ENCODE measurements at places on chromosomes 12 and 14. TPM values are rescaled to one million over a fixed set of nuclear protein-coding genes. Genes with fewer than 3 reads are reported as not detected.

DNA sequence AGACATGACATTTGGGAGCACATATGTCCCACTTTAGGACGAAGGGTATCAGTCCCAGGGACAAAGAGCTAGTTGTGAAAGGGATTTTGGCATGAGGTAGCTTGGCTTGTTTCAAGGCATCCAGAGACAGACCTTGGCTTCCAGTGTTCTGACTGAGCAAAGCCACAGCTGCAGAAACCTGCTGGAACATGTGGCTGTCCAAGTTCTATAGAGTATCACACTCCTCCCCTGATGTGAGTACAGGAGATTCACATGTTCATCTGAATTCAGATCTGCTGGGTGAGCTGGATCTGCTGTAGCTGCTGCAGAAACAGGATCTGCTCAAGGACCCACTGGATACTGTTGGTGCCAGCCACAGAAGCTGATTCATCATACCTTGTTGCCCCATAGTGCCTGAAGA, 10.1 kb upstream of the C14orf39 start:
- DNase-seq = no peak

DNA sequence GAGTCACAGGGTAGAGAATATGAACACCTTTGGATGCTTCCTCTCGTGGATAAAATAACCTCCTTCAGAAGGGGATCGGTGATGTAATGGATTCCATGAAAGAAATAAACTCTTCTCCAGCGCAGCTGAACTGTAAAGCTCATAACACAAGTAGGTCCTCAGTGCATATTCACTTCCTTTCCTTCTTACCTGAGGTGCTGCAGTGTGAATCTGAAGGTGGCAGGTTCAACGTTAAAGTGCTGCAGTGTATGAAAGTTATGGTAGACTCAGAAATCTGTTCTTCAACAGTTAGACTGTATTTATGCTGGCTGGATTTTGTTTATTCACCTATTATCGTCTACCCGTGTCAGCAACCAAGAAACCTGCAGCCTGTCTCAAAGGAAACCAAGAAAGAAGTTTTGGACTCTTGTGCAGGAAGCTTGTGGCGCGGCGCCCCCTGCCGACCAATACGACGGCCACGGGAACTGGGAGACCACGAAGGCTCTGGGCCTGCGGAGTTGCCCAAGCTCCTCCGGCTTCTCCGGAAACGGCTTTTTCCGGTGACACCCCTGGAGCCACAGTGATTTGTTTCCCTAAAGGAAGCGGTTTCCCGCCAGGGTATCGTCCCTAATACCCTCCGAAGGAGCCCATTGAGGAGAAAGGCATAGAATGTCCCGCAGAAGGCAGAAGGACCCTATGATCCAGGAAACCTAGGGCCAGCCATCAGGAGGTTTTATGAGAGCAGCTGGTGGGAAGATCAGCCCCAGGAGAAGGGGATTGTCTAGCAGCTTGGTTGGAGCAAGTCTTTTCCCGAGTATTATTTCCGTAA, 17.6 kb upstream of the RNASE3 start:
- peak; percentile 60 for DNase-seq

- no peak for DNase-seq
Measured at GRCh38 chr12:59459966-59460660, 135.7 kb upstream of the SLC16A7 start.

DNA sequence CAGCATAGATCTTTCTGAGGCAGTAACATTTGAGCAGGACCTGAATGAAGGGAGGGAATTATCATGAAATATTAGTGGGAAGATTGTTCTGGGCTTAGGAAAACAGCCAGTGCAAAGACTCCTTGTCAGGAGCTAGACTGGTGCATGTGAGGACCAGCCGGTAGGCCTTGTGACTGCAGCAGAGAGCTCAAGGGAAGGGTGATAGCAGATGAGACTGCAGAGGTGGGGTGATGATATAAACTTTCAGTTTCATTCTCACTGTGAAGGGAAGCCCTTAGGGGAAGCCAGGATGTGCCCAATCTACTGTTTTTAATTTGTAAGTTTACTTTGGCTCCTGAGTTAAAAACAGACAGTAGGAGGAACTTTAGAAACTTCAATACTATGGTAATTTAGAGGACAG, 12.4 kb downstream of the IL22 start:
- DNase-seq = no peak

DNA sequence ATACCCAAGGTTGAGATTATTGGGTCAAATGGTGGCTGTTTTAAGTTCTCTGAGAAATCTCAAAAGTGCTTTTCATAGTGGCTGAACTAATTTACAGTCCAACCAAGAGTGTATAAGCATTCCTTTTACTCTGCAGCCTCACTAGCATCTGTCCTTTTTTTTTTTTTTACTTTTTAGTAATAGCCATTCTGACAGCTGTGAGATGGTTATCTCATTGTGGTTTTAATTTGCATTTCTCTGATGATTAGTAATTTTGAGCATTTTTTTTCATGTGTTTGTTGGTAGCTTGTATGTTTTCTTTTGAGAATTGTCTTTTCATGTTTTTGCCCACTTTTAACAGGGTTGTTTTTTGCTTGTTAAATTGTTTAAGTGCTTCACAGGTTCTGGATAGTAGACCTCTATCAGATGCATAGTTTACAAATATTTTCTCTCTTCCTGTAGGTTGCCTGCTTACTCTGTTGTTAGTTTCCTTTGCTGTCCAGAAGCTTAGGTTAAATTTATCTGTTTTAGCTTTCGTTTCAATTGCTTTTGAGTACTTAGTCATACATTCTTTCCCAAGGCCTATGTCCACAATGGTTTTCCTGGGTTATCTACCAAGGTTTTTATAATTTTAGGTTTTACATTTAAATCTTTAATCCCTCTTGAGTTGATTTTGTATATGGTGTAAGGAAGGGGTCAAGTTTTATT, 881.3 kb upstream of the SEL1L start:
- DNase-seq = no peak

GRCh38 chr12:81340910-81341309, 263.0 kb downstream of the ACSS3 start:
- DNase-seq = no peak

DNA sequence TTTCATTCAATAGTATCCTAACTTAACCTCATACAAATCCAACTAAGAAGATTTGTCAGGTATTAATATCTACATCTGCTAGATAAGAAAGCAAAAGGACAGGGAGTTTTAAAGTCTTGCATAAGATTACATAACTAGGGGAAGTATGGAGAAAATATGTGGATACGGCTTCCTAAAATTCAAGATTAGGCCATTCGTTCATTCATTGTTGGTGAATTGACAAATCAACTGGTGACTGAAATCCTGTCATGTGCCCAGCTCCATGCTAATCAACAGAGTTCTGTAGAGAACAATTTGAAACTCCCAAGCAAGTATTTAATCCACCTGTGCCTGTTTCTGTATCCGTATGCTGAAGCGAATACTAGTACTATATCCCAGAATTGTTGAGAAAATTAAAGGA, 260.9 kb upstream of the USP15 start:
- no peak for DNase-seq

DNA sequence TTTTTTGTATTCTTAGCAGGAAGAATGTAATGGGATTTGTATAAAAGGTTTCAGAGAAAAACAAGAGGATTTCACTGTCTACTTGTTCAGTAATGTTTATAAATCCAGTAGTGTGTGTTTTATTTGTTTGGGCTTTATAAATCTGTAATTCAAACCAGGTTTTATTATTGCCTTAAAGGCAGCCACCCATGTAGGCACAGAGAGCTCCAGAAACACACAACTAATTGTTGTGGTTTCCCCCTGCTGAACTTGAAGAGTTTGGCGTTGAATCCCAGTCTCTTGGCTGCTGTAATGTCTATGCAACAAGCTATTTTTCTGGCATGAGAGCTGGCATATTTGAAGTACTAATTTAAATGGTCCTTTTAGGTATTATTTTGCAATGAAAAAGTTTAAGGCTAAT, 63.4 kb upstream of the SLCO1C1 start:
- DNase-seq = no peak

DNA sequence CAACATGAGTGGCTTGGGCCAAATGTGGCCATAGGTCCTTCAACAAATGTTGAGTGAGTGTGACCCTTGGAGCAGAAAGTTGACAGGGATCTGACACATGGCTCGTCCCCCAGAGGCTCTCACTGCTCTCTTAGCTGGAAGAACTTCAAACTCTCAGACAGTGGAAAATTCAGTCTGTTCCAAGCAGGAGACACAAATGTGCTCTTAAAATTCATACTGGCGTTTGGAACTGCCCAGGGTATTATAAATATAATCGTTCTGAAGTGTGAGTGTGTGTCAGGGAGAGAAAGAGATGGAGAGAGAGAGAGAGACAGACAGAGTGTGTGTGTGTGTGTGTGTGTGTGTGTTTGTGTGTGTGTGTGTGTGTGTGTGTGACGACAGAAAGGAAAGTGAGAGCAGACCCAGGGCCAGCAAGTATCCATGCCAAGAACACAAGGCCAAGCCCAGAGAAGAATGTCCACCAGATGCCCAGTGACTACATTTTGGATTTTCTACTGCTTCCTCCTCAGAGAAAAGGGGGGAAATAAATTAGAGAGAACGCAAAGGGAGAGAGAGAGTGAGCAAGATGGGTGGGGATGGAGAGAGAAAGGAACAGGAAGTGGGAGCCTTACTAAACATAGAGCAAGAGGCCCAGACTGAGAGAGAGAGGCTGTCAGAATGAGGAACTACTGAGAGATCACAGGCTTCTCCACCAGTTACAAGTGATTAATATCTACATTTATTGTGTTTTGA, 193.6 kb upstream of the NUDT4 start:
- DNase-seq = peak; percentile 66

GRCh38 chr12:66240096-66240820, 51.2 kb downstream of the IRAK3 start:
- no peak for DNase-seq

DNA sequence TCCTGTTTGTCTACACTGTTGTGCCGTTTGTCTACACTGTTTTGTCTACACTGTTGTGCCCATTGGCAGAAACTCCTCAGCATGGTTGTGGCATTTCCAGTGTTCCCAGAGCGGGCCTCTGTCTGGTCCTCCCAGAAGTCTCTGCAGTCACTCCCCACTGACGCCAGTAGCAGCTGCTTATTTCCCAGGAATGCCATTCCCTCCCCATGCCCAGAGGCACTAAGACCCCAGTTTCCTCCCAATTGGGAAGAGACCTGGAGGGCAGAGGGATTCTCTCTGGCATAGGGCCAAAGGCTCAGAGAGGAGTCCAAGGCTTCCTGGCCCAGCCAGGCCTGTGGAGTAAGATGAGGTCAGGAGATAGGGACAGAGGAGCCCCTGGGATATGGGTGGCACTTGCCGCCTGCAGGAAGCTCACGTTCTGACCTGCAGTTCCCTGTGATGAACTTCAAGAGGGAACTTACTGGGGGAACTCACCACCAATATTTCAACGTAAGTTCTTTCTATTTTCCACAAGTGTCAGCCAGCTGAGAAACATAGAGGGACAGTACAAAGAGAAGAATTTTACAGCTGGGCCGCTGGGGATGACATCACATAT, 69.1 kb downstream of the TNFAIP2 start:
- no peak for DNase-seq

GRCh38 chr12:114703060-114703493, 19.1 kb upstream of the TBX3 start:
- DNase-seq = no peak

DNA sequence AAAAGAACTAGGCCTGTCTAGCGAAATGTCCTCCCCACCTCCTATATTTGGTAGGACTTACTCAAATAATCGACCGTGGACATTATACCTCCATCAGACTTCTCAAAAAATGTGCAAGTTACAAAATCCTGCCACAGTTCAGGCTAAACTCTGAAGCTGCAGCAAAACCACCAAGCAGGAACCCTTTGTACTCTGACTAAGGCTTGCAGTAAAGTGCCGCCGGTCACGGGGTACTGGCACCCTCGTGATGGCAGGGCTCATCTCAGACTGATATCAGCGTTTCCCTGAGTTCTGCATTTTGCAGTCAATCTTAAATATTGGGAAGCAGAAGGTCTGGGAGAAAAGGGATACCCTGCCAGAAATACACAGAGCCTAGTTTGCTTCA, 17.1 kb downstream of the SLC11A2 start:
- DNase-seq = no peak

GRCh38 chr12:32052212-32052713, 54.4 kb upstream of the BICD1 start:
- DNase-seq = no peak

- DNase-seq = no peak
Measured at GRCh38 chr12:53747095-53747494, 4.7 kb downstream of the CISTR start.

GRCh38 chr14:100156776-100157175, 2.7 kb downstream of the DEGS2 start:
- no peak for DNase-seq

GRCh38 chr12:98352835-98353234, 162.6 kb upstream of the TMPO start:
- no peak for DNase-seq

DNA sequence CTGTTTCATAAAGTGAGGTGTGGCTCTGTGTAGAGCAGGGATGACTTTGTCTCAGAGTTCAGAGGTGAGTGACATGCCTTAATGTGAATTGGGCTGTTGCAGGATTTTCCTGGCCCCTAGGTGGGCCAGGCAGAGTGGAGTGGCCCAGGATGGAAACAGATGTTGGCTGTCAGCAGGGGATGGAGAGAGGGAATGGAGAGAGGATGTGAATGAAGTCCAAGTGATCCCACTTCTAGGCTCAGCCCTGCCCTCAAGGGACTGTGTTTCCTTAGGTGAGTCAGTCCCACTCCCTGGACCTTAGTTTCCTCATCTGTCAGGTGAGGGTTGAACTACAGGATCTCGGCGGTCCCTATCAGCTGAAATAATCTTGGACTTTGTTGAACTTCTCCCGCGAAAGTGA, 7.5 kb downstream of the GALNT16 start:
- DNase-seq = no peak

DNA sequence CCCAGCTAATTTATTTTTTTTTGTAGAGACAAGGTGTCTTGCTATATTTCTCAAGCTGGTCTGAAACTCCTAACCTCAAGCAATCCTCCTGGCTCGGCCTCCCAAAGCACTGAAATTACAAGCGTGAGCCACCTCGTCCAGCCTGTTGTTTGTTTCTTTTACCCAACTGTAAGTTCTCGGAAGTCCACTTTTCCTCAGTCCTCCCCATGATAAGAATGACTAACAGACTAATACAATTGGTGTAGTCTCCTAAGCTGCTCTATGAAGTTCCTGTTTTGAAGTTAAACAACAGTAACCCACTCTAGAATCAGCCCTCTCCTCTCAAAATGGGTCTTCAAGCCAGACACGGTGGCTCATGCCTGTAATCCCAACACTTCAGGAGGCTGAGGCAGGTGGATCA, 36.5 kb downstream of the HIGD1C start:
- DNase-seq = no peak

Gene SERPINA9
- not detected for polyA plus RNA-seq

Gene PTPRQ
- 2.4 TPM for polyA plus RNA-seq

Gene KCNA5
- polyA plus RNA-seq = 3.1 TPM

Gene SYNJ2BP
- polyA plus RNA-seq = 23.1 TPM

Gene ACOT6
- polyA plus RNA-seq = not detected

Gene ART4
- 0.19 TPM for polyA plus RNA-seq

Gene PPP4R4
- polyA plus RNA-seq = 0.40 TPM

Gene KHNYN
- polyA plus RNA-seq = 40.5 TPM

Gene FLVCR2
- polyA plus RNA-seq = 18.7 TPM

Data from muscle of back (tissue), 13 donors.